Fibroblast of lung (primary cell): ENCODE measurements at places on chromosomes 13 and 19. TPM values are rescaled to one million over a fixed set of nuclear protein-coding genes. Genes with fewer than 3 reads are reported as not detected.

Gene CYP4F3
- total RNA-seq, result not detected in 2 replicates

Gene PSG4
- total RNA-seq, result 0.17 and 11.3 TPM in 2 replicates

Gene ZIC5
- total RNA-seq, result not detected in 2 replicates

Gene PSG6
- total RNA-seq, result 0.17 TPM in 1 of 2 replicates, not detected in the other

Gene ERICH4
- not detected in 2 replicates for total RNA-seq
